ENCODE measurements at places on chromosomes 7 and 10.

DNA sequence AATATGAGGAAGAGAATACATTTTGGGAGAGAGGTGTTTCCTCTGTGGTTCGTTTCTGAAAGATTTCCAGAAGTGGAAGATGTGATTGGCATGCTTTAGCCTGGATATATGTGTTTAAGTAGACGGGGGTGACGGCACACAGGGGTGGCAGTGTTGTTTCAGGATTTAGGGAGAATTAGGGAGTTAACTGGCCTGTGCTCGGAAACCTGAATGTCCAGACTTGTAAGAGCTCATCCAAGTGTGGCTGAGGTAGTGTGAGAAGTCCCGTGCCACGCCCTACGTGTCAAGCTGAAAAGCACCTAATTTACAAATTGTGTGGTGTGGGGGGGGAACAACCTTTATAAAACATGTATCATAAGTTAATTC, 1.1 kb downstream of the RALA start:
- peak; percentile 29 for DNase-seq

GRCh38 chr7:30679664-30680063, 2.6 kb downstream of the CRHR2 start:
- DNase-seq = no peak

DNA sequence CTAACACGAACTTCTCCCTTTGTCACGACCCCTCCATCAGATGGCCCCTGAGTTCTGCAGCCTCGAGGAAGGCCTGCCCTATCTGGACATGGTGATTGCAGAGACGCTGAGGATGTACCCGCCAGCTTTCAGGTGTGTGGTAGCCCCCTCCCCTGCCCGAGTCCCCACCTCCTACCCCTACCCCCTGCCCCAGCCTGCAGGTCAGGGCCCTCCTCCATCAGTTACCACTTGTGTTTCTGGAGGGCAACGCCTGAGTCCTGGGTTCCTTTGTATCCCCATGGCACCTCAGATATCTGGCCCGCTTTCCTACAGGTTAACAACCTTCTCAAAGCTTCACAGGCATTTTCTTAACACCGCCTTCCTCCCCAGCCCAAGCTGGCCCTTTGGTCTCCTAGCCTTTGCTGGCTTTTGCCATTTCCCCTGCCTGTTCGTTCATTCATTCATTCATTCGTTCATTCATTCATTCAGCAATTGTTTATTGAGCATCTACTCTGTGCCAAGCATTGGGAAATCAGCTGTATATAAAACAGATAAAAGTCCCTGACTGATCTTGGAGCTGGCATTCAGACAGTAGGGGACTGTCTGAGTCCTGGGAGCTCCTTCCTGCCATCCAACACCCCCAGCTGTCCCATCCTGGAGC, 55.6 kb downstream of the PARP12 start:
- DNase-seq = no peak

DNA sequence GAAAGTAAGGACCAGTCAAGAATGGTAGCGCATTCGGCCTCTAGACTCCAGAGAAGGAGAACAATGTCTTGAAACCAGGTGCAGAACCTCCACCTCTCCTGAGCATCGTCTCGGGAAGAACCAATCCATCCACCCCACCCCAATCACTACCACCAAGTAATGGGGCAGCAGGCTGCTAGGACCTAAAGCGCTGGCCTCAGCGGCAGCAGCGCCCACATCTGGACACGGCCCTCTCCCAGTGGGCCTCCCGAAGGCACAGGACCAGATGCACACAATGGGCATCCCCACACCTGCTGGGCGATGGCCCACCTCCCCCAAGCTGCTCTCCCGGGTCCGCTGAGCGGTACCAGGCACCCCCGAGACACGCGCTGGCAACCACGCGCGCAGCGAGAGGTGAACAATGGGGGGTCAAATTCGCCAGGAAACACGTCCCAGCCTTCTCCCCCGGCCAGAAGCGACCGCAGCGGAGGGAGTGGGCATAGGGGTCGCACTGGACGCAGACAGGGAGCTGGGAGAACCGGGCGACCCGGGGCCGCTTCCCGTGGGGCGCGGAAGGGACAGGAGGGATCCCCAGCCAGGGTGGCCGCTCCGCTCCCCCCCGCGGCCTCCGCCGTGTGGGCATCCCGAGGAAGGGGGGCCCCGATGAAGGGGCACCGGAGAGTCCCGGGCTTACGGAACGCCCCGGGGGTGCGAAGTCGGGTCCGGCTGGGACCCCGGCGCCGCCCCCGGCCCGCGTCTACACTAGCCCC, 506 bp downstream of the CTTNBP2 start:
- DNase-seq = no peak

DNA sequence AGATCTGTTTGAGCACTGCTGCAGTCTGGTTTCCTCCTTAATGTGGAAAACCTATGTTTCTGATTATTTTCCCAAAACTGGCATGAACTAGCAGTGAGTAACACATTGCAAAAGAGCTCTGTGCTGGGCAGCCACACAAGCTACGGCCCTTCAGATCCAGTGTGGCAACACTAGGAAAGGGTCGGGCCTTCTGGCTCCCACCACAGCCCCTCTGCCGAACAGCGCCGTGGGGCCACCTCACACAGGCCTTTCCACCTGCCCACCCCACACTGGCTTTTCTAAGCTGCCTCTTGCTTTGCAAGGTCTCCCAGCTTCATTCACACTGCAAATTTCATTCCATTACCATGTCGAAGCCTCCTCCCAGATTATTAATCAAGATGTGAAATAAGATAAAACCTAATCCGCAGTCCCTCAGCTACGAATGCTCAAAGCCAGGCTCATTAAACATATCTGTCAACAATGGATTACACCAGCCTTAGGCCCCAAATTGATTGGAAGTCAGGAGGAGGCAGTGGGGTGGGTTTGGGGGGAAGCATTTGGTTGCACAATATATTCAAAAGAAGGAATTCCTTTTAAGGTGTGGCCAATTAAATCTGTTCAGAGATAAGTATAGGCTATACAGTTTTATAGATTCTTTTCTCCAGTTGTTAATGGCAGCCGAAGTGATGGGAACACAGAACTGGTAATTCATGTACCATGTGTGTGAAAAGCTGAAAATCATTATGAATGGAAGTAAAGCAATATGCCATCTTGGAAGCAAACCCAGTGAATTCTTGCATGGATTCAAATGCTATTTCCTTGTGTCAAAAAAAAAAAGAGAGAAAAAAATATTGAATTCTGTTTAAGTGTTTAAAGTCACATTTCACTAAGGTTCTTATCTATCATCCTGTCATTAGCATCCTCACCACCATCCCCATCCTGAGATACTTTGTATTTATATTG, 223.7 kb downstream of the MTERF1 start:
- DNase-seq = no peak

DNA sequence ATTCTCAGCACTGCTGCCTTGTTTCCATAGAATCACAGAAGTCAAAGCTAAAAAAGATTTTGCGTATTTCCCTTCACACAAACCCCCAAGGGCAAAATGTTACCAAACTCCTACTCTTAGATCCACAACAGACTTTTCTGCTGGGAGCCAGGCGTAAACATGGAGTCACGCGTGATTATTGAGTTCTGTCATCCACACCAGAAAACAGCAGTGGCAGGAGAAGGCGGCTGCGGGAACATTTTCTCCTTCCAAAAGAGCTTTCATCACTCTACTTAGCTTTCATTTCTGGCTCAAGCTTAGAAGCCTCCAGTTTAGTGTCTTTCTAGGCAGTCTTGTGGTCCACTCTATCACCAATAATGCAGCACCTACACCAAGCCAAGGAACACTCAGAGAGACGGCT, 712.9 kb upstream of the NRP1 start:
- DNase-seq = no peak

- DNase-seq = no peak
Measured at GRCh38 chr7:155998328-155998691, 186.0 kb upstream of the SHH start.

DNA sequence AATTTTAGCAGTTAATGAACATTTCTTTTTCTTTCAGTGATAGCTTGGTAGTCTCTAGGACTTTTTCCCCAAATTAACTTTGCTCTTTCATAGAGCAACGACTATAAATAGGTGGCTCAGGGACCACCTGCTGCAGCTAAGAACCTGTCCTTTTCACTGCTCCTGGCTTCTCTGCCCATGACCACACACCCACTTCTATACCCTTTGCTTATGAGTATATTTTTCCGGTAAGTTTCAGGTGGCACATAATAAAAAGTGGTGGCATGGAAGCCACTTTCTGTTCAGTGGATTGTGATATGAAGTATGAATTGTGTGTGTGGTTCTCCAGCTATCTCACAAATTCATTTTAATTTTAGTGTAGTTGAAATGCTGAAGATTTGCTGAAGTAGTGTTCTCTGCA, 1.2 kb downstream of the ING3 start:
- no peak for DNase-seq

GRCh38 chr7:48681006-48681405, 243.3 kb upstream of the CDC14C start:
- DNase-seq = no peak

DNA sequence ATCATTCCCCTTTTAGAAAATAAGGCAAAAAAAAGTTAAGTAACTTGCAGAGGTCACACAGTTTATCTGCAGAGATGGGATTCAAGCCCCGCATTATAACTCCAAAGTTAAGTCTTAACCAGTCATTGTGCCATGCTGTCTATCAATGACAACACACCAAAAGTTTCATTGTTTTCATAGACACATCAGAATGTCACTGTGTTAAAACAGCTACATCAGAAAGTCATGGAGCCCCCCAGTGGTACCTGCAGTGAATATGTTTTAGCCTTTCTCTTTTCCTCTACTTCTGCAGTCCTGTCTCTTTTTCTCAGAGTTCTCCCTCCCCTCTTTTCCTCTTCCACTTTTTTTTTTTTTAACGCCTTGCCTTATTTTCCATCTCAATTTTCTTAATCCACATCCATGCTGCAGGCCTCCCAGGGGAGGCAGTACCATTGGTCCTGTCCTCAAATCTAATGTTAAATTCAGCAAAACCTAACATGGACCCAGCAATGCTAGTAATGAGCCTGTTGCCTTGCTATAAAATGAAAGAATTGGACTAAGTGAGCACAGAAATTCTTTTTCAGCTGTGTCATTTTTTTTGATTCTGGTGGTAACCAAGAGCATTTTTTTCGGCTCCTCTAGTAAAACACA, 3.8 kb upstream of the NRCAM start:
- DNase-seq = no peak

DNA sequence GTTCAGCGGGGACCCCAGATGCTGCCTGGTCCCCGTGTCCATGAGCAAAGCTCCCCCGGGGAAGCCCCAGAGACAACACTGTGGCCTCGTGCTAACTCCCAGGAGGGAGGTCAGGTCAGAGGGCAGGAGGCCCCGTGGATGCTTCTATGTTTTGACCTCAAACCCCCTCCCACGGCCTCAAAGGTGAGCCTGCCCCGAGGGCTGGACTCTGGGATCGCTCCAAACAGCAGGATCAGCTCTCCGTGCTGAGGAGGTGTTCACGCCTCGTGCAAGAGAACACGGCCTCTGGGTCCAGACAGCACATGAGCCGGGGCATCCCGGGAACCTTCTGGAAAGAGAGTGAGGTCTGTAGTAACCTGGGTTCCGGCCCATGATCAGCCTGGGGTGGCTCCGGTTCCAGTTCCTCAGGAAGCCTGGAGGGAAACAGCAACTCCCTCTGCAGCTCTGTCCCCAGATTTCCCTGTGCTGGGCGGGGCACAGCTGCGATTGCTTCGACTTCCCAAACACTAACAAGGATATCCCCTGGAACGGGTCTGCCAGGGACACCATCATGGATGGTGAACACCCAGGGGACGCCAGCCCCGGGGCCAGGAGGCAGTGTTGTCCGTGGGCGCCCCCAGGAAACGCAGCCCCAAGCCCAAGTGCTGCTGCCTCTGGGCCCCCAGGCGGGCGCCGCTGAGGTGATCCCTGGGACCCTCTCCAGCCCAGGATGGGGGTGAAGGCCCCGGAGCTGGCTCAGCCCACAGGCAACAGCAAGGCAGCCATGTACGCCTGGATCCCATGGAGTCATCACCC, 18.0 kb upstream of the INPP5A start:
- DNase-seq = no peak

GRCh38 chr7:47816647-47817046, 131.6 kb downstream of the PKD1L1 start:
- no peak for DNase-seq

DNA sequence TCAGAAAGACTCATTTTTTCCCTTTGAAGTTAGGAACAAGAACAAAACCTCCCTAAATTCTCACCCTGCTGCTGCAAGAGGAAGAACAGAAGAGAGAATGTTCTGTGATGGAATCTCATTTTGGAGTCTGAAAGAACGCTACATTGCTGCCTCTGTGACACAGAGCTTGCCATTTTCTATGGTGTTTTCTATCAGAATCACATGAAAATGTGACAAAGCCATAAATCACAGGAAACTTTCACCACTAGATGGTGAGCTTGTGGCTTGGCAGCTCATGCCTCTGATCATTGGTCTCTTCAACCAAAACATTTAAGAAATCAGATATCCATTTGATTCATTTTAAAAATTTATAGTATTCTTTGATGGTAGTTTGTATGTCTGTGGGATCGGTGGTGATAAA, 82.9 kb downstream of the CADPS2 start:
- no peak for DNase-seq

DNA sequence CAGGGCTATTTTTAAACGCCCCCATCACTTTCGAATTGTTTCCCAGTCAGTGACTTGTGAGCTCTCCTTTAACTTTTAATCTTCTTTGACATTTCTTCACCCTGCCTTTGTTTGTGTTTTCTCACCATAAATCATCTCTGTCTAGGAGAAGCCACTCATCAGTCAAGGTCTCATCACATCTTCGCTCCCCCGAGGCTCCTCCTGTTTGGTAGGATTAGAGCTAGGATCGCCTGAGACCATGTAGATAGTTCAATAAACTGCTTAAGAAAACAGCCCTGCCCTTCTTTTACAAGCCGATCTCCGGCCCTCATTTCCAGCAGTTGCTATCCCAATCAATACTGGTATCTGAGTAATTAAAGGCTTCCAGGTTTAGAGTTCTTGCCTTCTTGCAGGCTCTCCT, 472.8 kb upstream of the ADARB2 start:
- no peak for DNase-seq

DNA sequence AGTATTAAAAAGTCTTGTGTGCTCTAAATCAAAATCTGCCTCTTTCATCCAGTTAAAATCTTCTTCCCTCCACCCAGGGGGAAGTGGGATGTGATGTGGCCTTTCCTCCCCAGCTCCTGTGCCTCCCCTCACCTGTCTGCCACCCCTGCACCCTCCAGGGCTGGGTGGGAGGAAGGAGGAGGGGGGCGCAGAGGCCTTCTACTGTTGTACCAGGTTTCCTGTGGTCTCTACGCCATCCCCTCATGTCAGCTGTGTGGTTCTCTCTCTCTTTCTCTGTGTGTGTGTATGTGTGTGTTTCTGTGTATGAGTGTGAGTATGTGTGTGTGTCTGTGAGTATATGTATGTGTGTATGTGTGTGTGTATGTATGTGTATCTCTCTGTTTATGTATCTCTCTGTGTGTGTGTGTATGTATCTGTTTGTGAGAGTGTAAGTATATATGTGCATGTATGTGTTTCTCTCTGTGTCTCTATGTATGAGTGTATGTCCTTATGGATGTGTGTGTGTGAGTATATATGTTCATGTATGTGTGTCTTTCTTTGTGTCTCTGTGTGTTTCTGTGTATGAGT, 45.5 kb upstream of the C10orf71 start:
- DNase-seq = peak; percentile 6
